ENCODE measurements at places on chromosomes 16 and 17.

DNA sequence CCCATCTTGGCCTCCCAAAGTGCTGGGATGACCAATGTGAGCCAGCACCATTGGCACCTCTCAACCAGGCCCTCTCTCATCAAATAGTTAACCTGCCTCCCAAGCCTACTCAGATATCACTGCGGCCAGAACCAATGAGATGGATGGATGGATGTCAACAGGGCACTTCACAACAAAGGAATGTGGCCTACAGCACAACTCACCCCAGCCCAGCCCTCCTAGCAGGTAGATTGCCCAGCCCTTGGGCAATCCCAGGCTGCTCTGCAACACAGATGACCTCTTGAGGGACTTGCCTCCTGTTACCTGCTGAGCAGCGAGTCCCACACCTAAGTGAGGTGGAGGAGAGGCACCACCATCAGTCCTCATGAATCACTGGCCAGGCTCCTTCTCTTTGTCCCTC is 22.6 kb upstream of the KIFC3 start:
- DNase-seq: no peak

DNA sequence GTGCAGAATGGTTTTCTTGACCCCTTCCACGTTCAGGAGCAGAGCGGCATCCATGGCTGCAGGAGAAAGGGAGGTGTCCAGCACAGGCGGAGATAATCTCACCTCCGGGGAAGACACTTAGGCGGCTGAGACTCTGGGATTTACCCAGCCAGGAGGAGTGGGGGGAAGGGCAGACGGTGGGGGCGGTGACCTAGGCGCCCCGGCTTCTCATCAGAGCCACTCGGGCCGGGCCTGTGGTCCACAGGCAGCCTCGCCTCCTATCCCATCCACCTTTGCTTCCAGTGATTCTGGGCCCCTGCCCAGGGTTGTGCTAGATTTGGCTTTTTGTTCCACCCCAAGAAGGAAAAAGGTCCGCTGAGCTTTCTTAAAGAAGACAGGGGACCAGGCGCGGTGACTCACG is at the start of gene AIPL1:
Gene AIPL1, minus strand, starts transcription at position 71 of the 400 bp plus-strand sequence. Its CDS starts 17 bp downstream, at position 54.
- no peak for DNase-seq

- DNase-seq: no peak
These were observed 340.6 kb downstream of the CA10 start for GRCh38 chr17:51817955-51818354.

- no peak for DNase-seq
These were observed 115.4 kb downstream of the DYNLRB2 start for GRCh38 chr16:80656161-80656560.

GRCh38 chr16:12688951-12689850 is 114.5 kb downstream of the CPPED1 start:
- DNase-seq: no peak

- no peak for DNase-seq
These were observed 73.5 kb upstream of the KIF2B start for GRCh38 chr17:53749178-53749577.

DNA sequence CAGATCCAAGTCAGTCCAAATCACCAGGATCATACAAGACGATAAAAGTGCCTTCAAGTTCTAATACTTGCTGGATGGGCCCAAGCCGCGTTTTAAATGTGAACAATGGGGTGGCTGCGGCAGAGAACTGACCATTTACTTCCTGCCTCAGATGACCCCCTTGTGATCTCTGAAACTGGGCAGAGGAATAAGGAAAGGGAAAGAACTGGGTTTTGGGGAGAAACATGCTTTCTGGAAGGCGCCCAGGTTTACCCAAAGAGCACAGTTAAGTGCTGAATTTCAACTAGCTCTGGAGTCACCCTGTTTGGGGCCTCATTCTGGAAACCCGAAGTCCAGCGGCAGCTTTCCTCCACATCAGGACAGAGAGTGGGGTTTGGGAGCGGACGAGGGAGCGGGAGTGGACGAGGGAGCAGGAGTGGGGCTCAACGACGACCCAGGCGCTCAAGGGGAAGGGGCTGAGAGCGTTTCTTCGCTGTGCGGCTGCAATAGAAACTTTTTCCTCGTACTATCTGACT is 1.6 kb downstream of the FAM20A start:
- no peak for DNase-seq

DNA sequence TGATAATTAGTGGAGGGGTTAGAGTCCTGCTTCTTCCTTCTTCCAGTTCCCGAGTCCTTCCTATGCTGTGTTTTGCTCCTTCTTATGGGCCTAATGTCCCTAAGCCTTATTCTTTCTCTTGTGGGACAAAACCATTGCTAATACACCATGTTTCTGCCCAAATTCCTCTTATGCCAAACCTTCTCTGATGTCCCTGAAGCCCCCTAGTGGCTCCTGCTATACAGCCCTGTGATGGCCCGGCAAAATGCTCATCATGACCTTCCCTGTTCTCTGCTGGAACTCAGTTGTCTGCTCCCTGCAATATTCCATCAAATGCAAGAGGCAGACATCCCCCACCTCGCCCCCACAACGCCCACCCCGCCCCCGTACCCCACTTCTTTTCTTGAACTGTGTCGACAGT is 171.6 kb downstream of the CDH11 start:
- no peak for DNase-seq

DNA sequence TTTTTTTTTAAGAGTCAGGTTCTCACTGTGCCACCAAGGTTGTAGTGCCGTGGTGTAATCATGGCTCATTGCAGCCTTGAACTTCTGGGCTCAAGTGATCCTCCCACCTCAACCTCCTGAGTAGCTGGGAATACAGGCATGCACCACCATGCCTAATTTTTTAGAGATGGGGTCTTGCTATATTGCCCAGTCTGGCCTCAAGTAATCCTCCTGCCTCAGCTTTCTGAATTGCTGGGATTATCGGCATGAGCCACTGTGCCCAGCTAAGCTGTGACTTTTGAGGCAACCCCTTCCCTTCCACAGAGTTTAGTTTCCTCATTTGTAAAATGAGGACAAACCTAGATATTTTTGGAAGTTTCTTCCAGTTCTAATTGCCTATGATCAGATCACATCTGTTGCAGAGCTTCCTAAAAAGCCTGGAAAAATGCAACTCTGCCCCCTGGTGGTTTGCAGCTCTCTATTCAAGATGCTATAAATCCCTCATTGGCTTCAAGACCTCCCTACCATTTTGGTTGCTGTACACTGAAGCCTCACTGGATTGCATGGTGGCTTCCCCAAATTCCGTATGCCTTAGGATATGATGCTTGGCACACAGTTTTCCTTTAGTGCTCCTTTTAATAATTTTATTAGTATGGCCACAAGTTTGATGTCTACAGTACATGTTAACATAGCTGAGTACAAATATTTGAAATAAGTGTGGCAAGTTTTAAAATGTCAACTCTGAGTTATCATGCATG is 19.3 kb downstream of the GDE1 start:
- DNase-seq: no peak

DNA sequence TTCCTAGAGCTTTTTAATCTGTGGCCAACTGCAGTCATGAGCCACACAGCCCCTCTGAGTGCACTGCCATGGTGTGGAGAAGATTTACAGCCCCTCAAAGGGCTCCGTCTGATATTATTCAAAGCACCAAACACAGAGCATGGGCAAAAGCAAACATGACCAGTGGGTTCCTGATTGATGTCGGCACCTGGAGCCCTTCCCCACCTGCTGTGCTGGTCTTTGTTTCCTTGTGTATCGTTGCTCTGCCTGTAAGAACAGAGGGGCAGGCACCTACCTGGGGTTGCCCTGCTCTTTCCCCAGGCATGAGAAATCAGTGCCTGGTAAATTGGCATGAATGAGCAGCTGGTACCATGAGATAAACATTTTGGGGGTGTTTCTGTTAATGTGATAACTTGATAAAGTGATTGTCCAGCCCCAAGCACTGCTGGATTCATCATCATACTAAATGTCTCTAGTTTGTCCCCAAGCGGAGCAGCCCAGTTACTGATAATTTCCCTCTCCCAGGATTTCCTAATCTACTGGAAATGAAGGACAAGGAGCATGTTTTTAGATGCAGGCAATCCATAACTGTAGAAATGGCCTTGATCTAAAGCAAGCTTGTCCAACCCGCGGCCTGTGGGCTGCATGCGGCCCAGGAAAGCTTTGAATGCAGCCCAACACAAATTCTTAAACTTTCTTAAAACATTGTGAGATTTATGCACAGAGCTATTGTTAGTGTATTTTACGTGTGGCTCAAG is 5.0 kb upstream of the SPIRE2 start:
- no peak for DNase-seq

DNA sequence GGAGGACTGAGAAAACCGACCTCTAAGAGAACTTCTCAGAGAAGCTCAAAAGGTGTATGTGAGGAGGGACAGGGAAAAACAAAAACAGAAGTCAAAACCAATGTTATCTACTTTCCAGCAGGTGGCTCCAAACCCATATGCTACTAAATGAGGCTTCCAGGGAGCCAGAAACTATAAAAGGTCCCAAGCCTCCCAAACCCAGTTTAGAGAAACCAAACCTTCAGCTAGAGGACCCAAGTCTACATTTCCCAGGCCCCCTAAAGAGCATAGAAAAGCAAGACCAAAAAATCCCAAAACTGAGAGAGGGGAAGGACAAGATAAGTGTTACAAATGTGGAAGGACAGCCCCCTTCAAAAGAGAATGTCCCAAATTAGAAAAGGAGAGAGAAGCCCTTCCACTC is 3.7 kb downstream of the HPR start:
- no peak for DNase-seq

- DNase-seq: no peak
These were observed 6.2 kb upstream of the SLC7A6 start for GRCh38 chr16:68257906-68258800.

DNA sequence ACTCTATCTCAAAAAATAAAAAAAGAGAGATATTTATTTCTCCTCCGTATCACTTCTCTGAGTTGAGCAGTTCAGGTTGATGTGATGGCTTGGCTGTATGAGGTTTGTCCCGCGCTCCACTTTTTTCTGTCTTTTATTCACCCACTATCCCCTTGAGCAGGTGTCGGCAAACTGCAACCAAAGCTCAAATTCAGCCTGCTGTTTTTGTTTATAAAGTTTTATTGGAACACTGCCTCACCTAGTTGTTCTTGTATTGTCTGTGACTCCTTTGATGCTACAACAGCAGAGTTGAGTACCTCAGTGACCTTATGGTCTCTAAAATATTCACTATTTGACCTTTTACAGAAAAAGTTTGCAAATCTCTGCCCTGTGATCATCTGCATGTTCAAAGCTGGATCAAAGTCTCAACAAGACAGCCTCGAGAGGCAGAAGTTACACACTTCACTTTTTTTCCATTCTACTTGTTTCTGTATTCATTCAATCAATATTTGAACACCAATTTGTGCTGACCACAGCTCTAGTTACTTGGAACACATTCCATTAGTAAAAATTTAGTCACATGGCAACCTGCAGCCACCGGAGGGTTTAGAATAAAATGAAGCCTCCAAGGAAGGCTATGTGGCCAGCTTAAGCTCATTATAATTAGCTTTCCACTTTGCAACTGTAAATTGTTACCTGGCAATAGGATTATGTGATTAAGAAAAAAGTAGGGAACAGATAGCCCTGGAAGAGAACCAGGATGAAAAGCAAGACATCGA is 945.8 kb downstream of the KCNJ2 start:
- no peak for DNase-seq

- no peak for DNase-seq
These were observed 19.7 kb upstream of the NDUFAB1 start for GRCh38 chr16:23615805-23616204.

GRCh38 chr16:79348521-79349306 is 251.8 kb downstream of the MAF start:
- no peak for DNase-seq

- no peak for DNase-seq
These were observed 17.7 kb downstream of the SLC38A8 start for GRCh38 chr16:84024854-84025253.

- no peak for DNase-seq
These were observed at the start of gene KLHL10 for GRCh38 chr17:41837761-41838538. Gene KLHL10, plus strand, starts transcription at chr17:41837825. Its CDS starts 108 bp downstream, at chr17:41837933.

DNA sequence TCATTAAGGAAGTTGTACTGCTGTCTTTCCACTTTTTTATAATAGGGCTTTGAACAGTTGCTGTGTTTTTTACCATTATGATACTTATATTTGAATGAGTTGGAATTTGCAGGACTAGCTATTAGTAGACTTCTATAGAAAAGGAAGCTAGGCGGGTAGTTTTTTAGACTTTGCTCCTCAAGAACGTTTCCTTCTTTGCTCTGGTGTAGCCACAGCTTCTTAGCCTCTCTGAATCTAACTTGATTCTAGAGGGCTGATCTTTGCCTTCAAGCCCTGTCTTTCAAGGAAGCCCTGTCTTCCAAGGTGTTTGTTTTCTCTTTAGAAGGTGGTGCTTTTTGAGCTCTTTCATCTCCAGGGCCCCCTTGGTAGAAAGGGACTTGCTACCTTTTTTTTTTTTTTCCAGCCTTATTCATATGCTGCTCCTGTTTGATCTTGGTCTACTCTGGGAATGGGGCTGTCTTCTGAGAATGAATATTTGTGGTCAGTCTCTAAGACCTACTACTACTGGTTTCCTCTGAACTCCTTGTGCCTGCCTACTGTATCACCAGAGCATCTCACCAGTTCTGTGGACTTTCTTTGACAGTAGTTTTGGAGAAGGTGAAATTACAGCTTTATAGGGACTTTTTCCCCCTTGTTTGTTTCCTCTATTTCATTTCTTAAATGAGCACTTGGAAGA is 52.3 kb upstream of the RASL10B start:
- DNase-seq: no peak

DNA sequence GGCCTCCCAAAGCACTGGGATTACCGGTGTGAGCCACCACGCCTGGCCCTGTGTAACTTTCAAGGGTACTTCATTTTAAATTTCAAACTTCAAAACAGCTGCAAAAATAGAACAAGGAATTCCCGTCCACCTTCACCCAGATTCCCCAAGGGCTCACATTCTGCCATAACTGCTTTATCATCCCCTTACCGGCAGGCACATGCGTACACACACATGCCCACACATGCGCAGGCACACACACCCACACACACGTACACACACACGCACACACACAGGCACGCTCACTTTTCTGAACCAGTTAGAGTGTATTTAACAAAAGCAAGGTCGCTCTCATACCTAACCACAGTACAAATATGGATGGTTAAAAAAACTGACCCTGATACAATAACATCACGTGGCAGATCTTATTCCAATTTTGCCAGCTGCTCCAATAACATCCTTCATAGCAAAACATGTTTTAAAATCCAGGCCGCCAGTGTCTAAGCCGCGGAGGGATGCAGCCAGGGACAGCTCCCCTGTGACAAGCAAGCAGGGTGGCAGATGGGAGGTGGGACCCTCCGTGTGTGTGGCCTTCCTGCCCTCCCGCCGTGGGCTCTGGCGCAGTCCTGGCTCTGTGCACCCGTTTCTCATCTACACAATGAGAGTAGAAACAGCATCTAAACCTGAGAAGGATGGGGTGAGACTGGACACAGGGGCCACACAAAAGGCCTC is 23.1 kb downstream of the PDIA2 start:
- no peak for DNase-seq

DNA sequence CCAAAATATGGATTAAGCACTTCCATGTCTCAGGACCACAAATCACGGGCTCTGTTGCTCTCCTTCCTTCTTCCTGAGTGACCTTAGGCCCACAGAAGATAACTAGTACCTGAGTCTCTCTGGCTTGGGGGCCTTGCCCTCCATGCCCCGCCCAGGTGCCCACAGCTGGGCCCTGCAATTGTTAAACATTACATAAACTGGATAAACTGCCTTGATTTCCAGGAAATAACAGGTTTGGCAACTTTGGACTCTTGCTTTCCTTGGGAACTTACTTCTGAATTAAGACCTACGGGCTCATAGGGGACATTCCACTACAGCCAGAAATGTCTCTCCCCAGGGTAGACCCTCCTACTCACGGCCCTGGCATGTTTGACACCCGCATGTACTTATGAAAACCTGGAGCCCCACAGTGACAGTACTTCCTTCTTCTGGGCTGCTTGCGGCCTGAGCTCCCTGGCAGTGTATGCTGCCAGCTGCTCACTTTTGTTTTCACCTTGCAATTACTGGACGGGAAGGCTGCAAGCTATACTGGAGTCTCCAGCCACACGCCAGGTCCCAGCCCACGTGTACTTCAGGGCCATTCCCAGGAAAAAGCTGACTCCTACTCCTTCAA is 2.3 kb upstream of the UBALD2 start:
- no peak for DNase-seq

Data from NCI-H187 treated with DMSO at 0.1 percent for 48 hours (cell line).